ENCODE measurements at places on chromosomes 1 and 21. TPM values are rescaled to one million over a fixed set of nuclear protein-coding genes. Genes with fewer than 3 reads are reported as not detected.
A peak's percentile ranks its signal among the peaks of the same experiment; 100 is the strongest.

GJA4 gene
- total RNA-seq = not detected

PDIK1L gene
- total RNA-seq = 8.0 TPM

LENEP gene
- total RNA-seq = 0.67 TPM

RPTN gene
- not detected for total RNA-seq

RRAGC gene
- total RNA-seq = 44.3 TPM

SH3BGRL3 gene
- total RNA-seq = 193 TPM

IKBKE gene
- total RNA-seq = 6.4 TPM

CDC7 gene
- total RNA-seq = 30.1 TPM

LCE1E gene
- total RNA-seq = not detected

SNRNP40 gene
- 99.3 TPM for total RNA-seq

TFF1 gene
- total RNA-seq = 0.36 TPM

ADAMTS5 gene
- total RNA-seq = 0.05 TPM

PLCH2 gene
- 41.2 TPM for total RNA-seq

RSPO1 gene
- total RNA-seq = 0.18 TPM

KRTAP11-1 gene
- not detected for total RNA-seq

TCHH gene
- total RNA-seq = 0.28 TPM

- DNase-seq = no peak
Observed at GRCh38 chr1:2921970-2922686, 99.1 kb upstream of the ACTRT2 start.

GRCh38 chr1:61640531-61641530, 84.1 kb downstream of the TM2D1 start:
- no peak for DNase-seq

GRCh38 chr21:37987668-37988067, 71.4 kb upstream of the KCNJ6 start:
- no peak for DNase-seq

- DNase-seq = no peak
Observed at GRCh38 chr1:239422818-239423217, 36.5 kb downstream of the CHRM3 start.

DNA sequence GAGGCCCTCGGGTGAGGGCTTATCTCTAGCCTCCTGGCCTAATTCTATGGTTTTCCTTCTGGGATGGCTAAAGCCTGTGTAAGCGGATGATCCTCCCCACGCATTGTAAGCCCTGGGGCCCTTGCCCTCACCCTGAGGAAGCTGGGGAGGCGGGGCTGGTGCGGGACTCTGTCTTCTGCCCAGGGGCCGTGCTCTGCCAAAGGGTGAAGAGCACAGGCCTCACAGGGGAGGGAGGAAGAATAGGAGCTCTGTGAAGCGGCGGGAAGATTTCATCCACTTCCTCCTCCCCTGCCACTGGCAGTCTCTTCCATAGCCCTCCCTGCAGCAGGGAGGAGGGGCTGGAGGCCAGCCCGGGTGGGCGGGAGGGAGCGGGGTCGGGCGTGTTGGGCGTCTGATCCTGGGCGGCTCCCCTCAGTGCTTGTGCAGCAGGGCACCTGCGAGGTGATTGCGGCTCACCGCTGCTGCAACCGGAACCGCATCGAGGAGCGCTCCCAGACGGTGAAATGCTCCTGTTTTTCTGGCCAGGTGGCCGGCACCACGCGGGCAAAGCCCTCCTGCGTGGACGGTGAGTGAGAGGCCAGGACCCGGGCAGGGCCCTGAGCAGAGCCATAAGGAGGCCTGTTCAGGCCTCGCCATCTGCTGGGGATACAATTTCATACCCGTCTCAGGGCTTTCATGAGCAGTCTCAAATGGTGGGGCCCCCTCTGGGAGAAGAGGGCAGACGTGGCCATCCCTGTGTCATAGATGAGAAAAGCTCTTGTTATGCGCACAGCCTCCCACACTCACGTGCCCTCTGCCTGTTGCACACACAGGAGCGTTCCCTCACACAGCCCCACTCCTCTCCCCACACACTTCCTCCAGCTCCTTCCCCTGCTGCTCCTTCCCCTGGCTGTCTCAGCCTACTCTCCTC, 7.7 kb upstream of the PPM1J start:
- no peak for DNase-seq

- DNase-seq = no peak
Observed at GRCh38 chr1:223374064-223374610, 10.2 kb upstream of the SUSD4 start.

- peak; percentile 47 for DNase-seq
Observed at GRCh38 chr21:29075706-29076466, 2.4 kb upstream of the CCT8 start.

GRCh38 chr21:26852423-26852822, 7.2 kb upstream of the ADAMTS1 start:
- no peak for DNase-seq

GRCh38 chr1:229784834-229785233, 158.8 kb downstream of the URB2 start:
- DNase-seq = no peak

GRCh38 chr1:74486036-74486435, 26.4 kb downstream of the LRRC53 start:
- no peak for DNase-seq

DNA sequence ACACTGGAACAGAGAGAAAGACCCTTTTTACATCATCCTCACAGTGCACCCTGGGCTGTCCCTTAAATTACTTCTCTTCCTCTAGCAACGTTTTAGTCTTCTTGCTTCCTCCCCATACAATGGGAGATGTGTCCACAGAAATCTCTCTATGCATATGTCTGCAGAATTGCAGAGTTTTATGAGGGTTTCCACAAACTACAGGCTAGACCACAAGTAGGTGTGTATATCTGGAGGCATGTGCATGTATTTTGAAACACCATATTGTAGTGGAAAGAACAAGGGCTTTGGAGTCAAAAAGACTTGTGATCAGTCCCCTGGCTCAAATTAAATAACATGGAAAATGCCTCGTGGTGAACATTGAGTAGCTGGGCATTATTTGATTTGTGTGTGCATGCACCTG, 121.3 kb upstream of the IPO9 start:
- no peak for DNase-seq

- no peak for DNase-seq
Observed at GRCh38 chr21:25732091-25732760, 2.5 kb downstream of the ATP5PF start.

DNA sequence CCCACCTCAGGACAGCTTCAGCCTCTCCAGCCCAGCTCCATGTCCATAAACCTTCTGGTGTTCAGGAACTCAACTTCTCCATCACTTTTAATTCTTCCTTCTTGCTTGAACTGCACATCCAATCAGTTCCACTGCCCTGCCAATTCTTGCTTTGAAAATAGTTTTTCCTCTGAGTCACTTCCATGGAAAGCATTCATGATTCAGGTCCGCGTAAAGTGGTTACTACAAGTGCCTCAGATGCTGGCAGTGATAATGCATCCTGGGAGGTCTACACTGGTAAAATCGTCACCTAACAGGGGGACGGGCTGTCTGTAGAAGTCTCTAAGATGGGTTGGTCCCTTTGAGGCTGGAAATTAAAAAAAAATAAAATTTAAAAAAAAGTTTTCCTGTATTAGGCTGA, 25.9 kb upstream of the RCAN1 start:
- no peak for DNase-seq

- DNase-seq = no peak
Observed at GRCh38 chr1:223175032-223175431, 32.0 kb upstream of the TLR5 start.

GRCh38 chr1:39204441-39205081, at the start of gene MACF1:
Gene MACF1 (plus strand): TSS chr1:39204695. CDS start chr1:39205023, 328 bp downstream.
- no peak for DNase-seq

DNA sequence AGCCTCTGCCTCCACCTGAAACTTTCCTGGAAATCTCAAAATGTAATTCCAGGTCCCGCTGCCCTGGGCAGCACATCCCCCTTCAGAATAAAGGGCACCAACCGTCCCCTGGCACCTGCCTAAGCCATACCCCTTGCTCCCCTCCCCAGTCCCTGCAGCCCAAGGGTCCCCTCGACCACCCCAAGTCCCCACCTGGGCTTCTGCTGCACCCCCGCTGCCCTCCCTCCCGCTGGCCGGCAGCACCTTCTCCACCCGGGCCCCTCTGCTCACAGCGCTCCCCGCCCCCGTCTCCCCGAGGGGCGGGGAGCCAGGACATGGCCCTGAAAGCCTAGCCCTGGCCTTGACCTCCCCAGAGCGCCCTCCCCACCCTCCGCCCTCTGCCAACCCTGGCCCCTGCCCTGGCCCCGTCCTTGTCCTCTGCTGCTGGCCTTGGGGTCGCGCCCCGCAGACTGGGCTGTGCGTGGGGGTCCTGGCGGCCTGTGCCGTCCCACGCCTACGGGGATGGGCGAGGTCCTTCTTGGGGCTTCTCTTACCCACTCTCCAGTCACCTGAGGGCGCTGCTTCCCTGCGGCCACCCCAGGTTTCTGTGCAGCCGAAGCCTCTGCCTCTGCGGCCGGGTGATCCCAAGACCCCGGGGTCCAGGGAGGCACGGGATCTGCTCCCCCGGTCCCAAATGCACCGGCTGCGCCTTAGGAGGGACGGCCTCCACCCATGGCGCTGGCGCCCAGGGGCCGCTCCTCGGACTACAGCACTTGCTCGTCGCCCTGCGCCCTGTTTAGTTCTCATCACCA, 41.7 kb downstream of the WDR4 start:
- no peak for DNase-seq

- DNase-seq = no peak
Observed at GRCh38 chr1:181341026-181341632, 142.2 kb upstream of the CACNA1E start.

DNA sequence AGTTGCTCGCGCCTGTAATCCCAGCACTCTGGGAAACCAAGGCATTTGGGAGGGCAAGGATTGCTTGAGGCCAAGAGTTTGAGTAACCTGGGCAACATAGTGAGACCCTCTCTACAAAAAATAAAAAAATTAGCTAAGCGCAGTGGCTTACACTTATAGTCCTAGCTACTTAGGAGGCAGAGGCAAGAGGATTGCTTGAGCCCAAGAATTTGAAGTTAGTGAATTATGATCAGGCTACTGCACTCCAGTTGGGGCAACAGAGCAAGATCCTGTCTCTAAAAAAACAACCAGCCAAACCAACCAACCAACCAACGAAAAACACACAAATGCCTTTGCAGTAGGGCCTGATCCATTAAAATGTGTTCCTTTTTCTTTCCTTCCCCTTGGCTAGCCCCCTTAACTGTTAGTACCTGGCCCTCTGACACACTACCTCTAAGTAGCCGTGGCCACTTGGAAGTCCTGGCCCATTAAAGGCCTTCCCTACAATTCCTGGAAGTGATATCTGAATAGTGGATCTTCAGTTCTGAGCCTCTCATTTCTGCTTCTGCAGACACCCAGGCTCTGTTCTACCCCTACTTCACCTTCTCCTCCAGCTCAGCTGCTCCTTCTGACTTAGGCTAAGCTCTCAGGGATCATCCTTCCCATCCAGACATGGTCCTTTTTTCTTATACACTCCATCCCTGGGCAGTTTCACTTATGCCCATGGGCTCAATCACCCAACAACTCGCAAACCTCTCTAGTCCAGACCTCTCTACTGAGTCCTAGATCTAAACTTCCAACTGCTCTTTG, 3.5 kb upstream of the OSCP1 start:
- no peak for DNase-seq

DNA sequence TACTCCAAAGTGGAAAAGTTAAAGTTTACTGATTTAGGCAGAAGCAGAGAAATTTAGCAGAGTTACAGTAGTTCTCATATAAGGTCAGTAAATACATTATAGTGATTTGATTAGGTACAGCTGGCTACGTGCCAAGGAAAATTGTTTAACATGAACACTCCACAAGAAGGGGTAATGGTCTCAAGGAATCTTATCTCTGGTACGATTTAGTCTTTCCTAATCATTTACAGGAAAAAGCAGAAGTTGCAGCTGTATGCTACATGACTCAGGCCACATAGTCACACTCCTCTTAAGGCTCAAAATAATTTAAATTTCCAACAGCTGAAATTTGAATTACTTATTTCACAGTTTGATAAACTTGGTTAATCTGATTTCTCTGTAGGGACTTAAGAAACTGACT, 36.9 kb upstream of the OR2B11 start:
- no peak for DNase-seq

DNA sequence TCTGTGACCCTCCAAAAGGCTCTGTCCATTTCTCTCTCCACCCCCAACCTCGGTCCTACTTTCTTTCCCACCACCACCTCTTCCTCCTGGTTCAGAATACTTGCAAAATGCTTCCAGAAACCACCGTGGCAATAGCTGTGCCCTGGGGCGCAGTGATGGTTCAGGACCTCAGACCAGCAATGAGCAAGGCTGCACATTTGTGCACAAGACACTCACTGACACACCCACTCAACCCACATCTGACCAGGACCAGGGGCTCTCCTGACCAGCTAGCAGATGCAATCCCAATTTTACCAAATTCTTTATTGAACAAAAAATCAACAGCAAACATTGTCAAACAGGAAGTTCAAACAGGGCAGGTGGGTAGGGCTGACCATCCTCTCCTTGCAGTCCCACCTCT, 25.7 kb downstream of the SPOCD1 start:
- DNase-seq = no peak

GRCh38 chr21:14120091-14120734, 90.5 kb downstream of the LIPI start:
- DNase-seq = peak; percentile 28

- DNase-seq = no peak
Observed at GRCh38 chr1:237042526-237042891, 525 bp downstream of the RYR2 start.

- no peak for DNase-seq
Observed at GRCh38 chr1:212611000-212611948, 2.7 kb downstream of the ATF3 start.

- DNase-seq = no peak
Observed at GRCh38 chr1:99600782-99601181, 45.1 kb upstream of the PALMD start.

GRCh38 chr1:26154750-26155149, 4.1 kb upstream of the FAM110D start:
- DNase-seq = no peak

- DNase-seq = no peak
Observed at GRCh38 chr1:22727873-22728272, 17.2 kb downstream of the EPHB2 start.

GRCh38 chr1:99818063-99818699, 32.0 kb upstream of the AGL start:
- DNase-seq = no peak

- no peak for DNase-seq
Observed at GRCh38 chr1:69700770-69701169, 133.0 kb downstream of the LRRC7 start.

- no peak for DNase-seq
Observed at GRCh38 chr1:9892563-9893528, 17.2 kb downstream of the CTNNBIP1 start.

- no peak for DNase-seq
Observed at GRCh38 chr1:153963850-153964331, 554 bp upstream of the SLC39A1 start.
